ENCODE measurements at places on chromosomes 3 and 15.

DNA sequence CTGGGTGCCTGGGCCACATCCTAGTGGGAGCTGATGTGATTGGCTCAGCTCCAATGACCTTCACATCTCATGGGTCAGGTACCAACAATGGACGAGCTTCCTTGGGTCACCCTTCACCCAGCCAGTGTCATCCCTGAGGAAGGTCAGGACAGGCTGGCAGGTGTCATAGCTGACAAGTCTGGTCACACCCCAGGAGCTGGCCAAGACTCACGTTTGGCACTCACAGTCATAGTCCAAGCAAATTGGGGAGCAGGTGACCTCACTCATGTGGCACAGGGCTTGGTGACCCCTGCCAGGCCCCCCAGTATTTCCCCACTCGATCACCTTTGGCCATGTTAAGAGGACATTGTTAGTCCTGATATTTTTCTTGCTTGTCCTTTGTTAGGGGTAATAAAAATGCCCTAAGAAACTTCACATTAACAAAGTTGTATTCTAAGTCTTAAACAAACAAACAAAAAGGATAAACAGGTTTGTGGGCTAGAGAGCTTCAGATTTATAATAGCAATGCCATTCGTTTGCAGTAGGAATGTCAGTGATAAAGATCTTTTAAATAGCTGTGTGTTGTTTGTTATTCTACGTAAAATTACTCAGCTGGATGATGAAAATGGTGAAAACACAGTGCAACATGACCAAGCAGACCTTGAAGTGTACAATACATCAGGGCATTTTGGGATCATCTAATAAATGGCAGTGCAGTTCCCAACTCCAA, 79.5 kb upstream of the POMGNT2 start:
- no peak for DNase-seq

DNA sequence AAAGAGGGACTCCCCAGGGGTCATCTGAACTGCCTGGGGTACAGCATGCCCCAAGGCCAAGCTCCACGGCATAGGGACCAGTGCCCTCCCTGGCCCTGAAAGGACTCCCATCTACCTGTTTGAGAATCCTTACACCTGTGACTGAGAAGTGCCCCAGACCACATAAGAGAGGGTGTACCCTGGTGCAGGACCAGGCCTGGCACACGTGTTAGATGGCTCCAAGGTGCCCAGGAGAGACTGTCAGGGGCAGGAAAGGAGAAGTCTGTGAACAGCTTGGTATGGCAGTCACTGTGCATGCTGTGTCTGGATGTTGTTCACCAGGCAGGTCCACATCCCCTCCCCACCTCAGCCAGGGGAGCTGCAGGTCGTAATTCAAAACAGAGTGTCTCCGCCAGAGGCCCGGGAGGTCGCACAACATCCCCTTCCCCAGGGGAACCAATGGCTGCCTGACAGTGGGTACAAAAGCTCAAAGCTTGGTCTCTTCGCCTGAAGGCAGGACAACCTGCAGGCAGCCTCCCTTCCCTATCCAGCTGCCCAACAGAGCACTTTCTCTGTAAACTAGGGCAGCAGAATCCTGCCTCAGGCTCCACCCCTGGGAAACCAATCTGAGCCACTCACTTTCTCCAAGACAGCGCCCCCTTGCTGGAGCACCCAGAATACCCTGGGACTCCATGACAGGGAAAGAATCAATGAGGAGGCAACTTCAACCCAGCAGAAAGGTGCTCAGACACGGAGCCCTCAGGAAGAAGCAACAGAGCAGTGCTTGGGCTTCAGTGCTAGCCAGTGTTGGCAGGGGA, 3.9 kb downstream of the NUP210 start:
- no peak for DNase-seq

- DNase-seq, result no peak
Measured at GRCh38 chr3:141366285-141367037, 1.8 kb upstream of the ZBTB38 start.

DNA sequence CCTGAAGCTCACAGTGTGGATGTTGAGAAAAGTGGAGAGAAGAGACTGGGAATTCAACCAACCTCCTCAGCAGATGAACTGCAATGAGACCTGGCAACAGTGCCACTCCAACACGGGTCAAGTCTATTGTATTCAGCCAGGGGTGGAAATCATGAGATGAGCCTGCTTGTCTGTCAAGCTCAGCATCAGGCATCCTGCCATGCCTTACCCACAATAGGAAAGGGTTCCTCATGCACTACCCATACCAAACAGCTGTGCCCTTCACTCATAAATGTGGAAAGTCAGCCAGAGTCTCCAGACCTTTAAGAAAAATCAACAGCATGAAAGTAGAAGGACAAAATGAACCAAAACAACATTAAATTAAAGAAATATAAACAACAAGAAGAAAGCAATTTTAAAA, 542.1 kb downstream of the EPHB1 start:
- DNase-seq, result no peak

DNA sequence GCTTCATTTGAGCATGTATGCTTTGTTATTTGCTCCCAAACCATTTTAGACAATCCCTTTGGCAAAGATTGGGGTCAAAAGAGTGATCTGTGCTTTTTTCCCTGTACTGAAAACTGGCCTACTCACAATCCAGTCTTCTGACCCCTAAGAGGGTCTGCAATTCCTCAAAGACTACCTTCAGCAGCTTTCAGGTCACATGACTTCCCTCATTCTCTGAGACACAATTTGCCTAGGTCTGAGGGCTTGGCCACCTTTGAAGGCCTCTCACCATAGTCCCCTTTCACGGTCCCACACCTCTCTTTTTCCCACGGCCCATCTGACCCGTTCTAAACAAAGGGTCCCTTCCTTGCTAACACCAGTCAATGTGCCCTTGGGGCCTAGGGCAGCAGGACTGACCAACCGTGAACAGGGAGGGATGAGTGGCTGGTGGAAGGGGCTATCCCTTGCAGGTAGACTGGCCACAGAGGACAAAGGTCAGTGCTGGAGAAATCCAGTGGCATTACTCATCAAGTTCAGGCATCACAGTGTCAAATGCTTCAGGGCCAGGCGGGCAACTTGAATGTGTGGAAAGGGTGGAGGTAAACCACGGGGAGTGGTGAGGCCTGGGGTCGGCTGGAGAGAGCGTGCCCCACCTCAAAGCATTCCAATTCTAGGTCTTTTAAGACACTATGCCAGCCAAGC, 10.8 kb downstream of the RASL12 start:
- no peak for DNase-seq

GRCh38 chr3:86239946-86240345, 751.0 kb downstream of the VGLL3 start:
- DNase-seq, result no peak

- DNase-seq, result peak; percentile 56
Measured at GRCh38 chr3:99472385-99472784, 166.0 kb upstream of the COL8A1 start.

GRCh38 chr3:186432944-186433732, 71.1 kb upstream of the DGKG start:
- DNase-seq, result no peak

DNA sequence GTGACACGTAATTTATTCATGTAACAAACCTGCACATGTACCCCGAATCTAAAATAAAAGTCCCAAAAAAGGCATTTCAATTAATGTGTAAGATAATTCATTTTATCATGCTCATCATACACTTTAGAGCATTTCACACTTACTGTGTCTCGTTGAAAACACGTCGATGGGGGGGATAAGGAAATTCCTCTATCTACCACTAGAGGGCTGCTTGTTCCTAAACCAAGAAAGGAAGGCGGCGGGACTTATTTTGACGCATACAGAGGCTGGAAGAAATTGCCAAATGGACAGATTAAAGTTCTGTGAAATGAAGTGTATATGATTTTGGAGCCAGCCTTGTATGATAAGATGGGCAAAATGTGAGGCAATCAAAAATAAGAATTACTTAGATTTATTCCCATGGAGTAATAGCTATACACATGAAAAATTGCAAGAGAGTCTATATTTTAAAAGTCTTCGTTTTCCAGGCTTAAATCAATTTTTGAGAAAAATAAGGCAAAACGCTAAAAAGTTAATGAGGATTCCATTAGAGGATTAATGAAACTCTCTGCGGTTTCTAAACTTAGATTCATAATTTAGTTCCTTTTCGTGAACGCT, 346.8 kb downstream of the CNTN3 start:
- DNase-seq, result peak; percentile 9

GRCh38 chr15:45112591-45113379, 1.2 kb downstream of the DUOX2 start:
- no peak for DNase-seq

DNA sequence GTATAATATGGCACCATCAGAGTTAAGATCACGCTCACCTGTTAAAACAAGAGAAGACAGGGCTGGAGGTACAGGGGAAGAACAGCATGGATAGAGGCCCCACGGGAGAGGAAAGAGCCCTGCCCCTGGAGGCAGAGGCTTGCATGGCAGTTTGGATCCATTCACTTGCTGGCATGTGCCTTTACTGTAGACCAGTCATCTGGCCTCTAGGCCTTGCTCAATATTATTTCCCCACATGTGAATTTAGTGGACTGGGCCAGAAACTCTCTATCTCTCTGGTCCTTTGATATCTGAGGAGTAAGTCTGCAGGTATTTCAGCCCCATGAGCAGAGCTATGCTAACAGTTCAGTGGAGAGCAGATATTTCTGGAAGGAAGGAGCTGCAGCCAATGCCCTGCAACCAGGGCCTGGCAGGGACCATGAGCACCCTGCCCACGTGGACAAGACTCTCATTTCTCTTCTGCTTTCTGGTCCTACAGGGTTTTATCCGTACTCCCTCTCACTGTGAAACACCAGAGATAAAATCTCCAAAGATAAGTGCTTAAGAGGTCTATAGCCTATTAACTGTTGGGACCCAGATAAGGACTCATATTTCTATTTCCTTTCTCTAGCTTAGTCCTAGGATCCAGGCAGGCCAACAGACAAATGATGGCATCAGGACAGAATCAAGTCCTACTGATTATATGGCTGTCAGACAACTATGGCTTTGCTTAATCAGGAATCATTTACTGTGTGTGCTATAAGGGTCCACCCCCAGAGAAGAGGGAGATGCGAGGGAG, 65.0 kb downstream of the CLDN11 start:
- no peak for DNase-seq

DNA sequence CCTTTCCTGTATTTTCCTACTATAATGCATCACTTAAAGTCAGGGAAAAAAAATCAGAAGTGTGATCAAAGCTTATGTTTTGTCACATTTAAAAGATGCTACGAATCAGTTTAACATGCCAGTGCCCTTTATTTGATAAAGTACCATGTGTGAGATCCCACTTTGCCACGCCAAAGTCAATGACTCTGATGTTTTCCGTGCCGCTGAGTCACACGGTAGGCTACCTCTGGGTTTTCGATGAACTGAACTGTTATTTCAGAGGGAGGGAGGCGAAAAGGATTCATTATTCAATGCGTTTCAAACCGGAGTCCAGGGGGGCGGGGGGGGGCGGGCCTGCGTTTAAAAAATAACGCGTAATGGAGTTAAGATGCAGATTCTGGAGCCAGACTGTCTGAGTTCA, 203.0 kb downstream of the ABHD5 start:
- no peak for DNase-seq

DNA sequence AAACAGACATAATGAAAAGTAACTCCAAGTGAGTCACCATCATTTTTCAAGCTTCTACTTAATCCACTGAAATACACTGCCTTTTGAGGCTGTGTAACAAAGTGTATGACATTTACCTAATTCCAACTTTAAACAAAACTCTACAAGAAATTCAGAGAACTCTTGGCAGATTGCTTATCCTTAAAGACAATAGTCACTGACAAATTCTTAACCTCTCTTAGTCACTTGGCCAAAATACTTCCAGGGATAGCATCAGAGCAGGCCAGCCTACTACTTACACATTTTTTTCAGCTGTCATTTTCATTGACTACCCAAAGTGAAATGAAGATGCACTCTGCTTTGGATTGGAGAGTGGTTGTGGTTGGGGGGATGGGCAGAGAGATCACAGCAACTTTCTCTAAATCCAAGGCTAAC, 3.6 kb downstream of the WWTR1 start:
- no peak for DNase-seq

- DNase-seq, result no peak
Measured at GRCh38 chr3:139505829-139506386, 29.6 kb upstream of the RBP2 start.

Data from thoracic aorta (tissue), 2 donors.